Right atrium auricular region (tissue), 2 donors: ENCODE measurements at places on chromosomes 12 and 14. TPM values are rescaled to one million over a fixed set of nuclear protein-coding genes. Genes with fewer than 3 reads are reported as not detected.

Gene TPPP2
- 0.86 TPM for total RNA-seq

Gene RNASE3
- total RNA-seq, result 0.59 TPM

Gene MORN3
- total RNA-seq, result not detected

Gene RBMS2
- 12.8 TPM for total RNA-seq

- DNase-seq, result no peak
Observed at GRCh38 chr12:76820888-76821482, 57.1 kb downstream of the ZDHHC17 start.

DNA sequence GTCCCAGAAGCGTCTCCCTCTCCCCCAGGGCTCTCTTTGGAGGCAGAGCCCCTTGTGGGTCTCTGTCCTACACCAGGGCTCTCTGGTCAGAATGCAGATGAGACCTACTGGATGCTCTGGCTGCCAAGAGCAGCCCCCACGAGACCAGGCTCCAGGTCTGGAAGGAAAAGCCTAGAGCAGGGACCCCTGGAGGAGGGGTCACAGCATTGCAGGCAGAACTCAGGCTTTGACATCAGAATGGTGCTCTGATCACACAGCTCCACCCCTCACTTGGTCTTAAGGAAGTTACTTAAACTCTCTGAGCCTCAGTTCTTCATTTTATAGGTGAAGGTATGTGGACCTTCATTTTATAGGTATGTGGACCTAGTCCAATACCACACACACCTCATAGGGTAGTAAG, 83.1 kb downstream of the ARL6IP4 start:
- no peak for DNase-seq

DNA sequence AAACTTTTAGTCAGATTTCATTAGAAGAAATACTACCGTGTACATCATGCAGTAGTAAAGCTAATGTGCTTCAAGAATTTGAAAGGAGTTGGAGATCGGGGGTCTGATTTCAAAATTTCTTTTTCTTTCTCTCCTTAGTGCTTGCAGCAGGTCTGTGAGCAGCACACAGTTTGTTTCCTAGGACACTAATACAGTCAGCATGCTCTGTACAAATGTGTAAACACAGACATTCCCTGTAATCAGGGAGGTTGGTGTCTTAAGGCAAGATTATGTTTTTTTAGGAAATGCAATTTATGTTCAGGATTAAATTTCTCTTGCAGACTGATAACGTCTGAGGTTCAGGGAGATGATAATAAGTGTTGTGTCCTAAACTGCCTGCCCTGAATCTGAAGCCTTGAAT, 142.7 kb downstream of the ALX1 start:
- no peak for DNase-seq
